ENCODE measurements at places on chromosomes 1 and 21.

GRCh38 chr1:175354080-175354479, 161.5 kb upstream of the KIAA0040 start:
- DNase-seq = no peak

GRCh38 chr1:23554127-23554480, 5.2 kb downstream of the ID3 start:
- no peak for DNase-seq

- no peak for DNase-seq
Observed at GRCh38 chr1:179719272-179719671, 23.8 kb upstream of the FAM163A start.

- no peak for DNase-seq
Observed at GRCh38 chr1:161480381-161481035, 24.7 kb upstream of the FCGR2A start.

Measured in vagina (tissue), 2 donors.